ENCODE measurements at places on chromosomes 4 and X.

DNA sequence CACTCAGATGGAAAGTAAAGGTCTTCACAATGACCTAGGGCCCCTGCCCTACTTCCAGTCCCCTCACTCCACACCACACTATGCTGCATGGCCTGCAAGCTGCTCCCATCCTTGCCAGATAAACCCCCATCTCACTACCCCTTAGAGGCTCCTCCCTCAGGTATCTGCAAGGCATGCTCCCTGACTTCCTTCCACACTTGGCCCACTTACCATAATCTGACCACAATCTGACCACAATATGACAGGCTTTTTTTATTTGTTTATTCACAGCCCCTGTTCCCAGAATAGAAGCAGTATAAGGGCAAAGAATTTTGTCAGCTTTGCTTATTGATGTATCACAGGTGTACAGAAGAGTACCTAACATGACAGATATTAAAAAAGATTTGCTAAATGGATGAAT is 124.7 kb downstream of the CAMK2D start:
- no peak for DNase-seq

- DNase-seq, result no peak
These were observed 36.6 kb downstream of the ADRA2C start for GRCh38 chr4:3802571-3803474.

- DNase-seq, result no peak
These were observed 57.2 kb downstream of the MAP9 start for GRCh38 chr4:155319516-155319915.

- no peak for DNase-seq
These were observed 151.5 kb downstream of the CORIN start for GRCh38 chr4:47686294-47686872.

DNA sequence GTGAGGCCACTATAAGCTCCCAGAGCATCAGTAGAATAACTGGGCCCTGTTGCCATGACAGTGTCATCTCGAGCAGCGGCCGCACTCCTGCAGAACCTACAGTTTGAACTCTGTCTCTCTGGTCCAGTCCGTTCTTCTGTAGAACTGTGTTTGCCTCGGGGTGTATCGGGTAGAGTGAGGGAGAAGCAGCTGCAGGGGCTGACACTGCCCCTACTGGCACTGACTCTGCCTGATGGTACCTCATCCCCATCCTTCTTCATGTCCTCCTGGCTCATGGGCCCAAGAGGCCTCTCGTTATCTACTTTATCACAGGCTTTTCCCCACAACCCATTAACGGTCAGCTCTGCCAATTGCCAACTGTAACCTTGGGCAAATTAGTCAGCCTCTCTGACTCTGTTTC is 96.5 kb downstream of the NPNT start:
- no peak for DNase-seq

GRCh38 chrX:111260451-111260850 is 9.8 kb downstream of the CAPN6 start:
- no peak for DNase-seq

DNA sequence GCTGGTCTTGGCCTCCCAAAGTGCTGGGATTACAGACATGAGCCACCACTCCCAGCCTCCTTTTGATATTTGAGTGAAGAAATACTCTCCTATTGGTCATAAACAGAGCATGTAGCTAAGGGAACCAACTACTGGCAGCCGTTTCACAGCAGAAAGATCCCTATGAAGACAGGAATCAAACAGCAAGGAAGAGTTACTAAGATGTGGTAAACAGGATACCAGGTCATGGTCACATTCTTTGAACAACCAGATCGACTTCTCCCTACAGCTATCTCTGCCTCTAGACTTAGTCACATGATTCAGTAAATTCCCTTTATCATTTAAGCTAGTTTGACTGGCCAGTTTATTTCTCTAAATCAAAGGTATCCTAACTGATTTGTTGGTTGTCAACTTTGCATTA is 9.0 kb upstream of the HNRNPD start:
- DNase-seq, result no peak

- DNase-seq, result no peak
These were observed 25.6 kb upstream of the TADA2B start for GRCh38 chr4:7017446-7018048.

GRCh38 chr4:53240573-53240972 is 125.3 kb downstream of the SCFD2 start:
- no peak for DNase-seq

GRCh38 chr4:95142932-95143331 is 385.2 kb downstream of the BMPR1B start:
- no peak for DNase-seq

- no peak for DNase-seq
These were observed 70.3 kb downstream of the ARL9 start for GRCh38 chr4:56575820-56576429.

GRCh38 chrX:155009994-155010472 is 12.5 kb downstream of the F8 start:
- DNase-seq, result no peak

- DNase-seq, result no peak
These were observed 167.9 kb downstream of the AREG start for GRCh38 chr4:74612837-74613236.

DNA sequence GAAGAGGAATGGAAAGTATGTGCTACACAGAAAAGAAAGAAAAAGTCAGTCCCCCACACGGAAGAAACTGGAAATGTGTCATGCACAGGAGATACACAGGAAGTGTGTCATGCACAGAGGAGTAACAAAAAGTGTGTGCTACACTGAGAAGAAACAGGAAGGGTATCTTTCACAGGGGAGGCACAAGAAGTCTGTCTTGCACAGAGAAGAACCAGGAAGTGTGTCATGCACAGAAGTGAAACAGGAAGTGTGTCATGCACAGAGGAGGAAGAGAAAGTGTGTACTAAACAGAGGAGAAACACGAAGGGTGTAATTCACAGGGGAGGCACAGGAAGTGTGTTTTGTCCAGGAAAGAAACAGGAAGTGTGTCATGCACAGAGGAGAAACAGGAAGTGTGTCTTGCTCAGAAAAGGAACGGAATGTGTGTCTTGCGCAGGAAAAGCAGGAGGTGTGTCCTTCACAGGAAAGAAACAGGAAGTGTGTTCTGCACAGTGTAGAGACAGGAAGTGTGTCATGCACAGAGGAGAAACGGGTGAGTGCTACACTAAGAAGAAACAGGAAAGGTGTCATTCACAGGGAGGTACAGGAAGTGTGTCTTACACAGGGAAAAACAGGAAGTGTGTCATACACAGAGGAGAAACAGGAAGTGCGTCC is 527.2 kb upstream of the PRKX start:
- no peak for DNase-seq
